ENCODE measurements at places on chromosomes 7 and 10.

GRCh38 chr10:8245131-8245813, 190.8 kb downstream of the GATA3 start:
- DNase-seq: no peak

GRCh38 chr7:100952641-100953040, 3.3 kb downstream of the MUC3A start:
- no peak for DNase-seq

DNA sequence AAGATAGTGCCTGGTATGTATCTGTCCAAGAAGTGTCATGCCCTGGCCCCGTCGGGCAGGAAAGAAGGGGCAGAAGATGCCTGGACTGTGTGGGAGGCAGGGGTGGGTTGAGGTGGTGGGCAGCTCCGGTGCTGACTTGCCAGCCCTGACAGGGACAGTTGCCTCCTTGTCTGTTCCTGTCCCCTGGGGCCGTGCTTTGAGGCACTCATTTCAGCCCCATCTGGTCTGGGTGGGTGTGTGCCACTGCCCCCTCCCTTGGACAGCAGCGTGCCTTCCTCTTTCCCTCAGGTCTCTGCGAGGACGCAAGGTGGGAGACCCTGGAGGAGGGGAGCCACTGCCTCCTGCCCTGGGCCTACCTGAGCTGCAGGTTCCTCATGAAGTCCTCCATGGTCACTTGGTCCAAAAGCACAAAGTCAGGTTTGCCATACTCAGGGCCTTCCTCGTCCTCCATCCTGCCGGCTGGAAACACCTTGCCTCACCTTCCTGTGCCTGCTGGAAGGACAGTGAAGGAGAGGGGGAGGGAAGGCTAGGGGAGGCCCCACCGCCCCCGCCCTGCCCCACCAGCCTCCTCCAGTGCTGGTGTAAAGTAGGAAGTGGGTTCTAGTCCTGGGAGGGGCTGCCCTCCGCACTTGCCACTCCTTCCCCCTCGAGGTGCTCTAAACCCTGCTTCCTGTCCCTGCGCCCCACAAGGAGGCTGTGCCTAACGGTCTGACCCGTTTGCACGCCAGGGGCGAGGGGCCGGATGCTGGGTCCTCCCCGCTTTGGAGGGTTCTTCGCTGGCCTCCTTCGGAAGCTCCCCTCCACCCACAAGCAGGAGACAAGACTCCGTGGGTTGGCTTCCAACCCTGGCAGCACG, at the start of gene MYO1G:
TSS of gene MYO1G (minus strand) at position 505 of the 856 bp plus-strand sequence. CDS start at position 451, 54 bp downstream.
- DNase-seq: peak; percentile 46

GRCh38 chr7:5428478-5429252, 5.0 kb upstream of the TNRC18 start:
- peak; percentile 87 for DNase-seq

GRCh38 chr7:123823898-123824753, 20.8 kb upstream of the HYAL4 start:
- no peak for DNase-seq

DNA sequence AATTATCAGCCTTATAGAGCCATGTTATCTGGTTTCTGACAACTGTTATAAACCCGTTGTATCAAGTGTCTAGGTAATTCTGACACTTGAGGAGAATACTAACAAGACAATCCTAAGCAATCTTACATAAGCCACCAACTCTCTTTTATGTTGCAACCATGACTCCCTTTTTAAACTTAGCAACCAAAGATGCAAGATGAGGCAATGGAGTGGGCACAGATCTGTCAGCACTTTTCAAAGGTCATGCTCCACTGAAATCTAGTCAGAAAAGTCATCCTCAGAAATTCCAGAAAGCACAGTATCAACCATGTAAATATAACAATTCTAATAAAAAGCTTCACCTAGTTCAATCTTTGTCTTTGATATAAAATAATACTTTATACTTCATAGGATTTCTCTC, 77.0 kb upstream of the SEMA3A start:
- DNase-seq: no peak

DNA sequence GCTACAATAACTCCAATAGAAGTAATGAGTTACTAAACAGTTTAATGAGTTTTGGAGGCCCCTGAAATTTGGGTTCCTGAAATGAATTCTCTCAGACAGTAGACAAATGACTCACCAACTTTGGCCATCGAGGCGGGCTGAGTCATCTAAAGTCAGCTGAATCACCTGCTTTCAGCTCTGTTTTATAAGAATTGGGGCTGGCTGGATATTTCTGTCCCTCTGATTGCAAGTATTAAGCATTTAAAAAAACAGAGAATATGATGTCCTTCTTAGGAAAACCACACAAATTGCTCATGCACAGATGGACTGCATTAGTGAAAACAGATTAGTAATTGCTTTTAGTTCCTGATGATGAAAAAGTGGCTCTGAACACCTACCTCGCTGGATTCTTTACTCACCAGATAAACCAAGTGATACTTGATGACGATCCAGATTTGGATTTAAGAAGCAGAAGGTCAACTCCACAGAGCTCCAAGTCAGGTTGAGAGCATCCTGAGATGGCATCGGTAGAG, 59.1 kb downstream of the ZNF365 start:
- DNase-seq: no peak

DNA sequence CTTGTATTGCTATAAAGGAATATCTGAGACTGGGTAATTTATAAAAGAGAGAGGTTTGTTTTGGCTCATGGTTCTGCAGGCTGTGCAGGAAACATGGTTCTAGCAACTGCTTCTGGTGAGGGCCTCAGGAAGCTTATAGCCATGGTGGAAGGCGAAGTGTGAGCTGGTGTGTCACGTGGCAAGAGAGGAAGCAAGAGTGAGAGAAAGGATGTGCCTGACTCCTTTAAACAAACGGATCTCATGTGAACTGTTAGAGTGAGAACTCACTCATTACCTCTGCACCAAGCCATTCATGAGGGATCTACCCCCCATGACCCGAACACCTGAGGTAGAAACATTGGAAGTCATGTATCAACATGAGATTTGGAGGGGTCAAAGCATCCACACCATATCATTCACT, 7.7 kb upstream of the ITPRIP start:
- DNase-seq: no peak

GRCh38 chr10:59585046-59585700, 124.5 kb downstream of the SLC16A9 start:
- no peak for DNase-seq

- no peak for DNase-seq
Observed at GRCh38 chr10:127863231-127863825, 29.4 kb downstream of the CLRN3 start.

- DNase-seq: no peak
Observed at GRCh38 chr10:68987611-68988010, 992 bp upstream of the KIFBP start.

DNA sequence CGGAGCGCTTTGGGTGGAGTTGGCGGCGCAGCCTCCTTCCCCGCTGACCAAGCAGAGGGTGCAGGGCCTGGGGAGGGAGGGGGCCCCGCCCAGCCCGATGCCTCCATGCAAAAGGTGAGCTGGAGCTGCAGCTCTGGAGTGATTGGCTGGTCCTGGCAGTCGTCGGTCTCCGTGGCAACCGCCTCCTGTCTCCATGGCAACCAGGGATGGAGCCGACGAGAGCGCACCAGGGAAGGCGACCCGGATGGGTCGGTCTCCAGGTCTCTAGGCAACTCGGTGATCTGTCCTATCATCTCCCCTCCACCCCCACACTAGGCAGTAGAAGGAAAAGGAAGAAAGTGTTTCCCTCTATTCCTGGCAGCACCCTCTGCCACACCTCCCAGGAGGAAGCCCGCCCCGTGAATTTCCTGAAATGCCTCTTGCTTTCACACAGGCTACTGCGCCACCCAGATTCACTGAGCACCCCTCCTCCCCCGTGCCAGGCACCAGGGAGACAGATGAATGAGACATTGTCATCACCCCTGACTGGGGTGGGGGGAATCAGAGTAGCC, 647 bp upstream of the NACAD start:
- DNase-seq: peak; percentile 98

- peak; percentile 53 for DNase-seq
Observed at GRCh38 chr7:116316838-116317628, 106.7 kb downstream of the TES start.

GRCh38 chr7:95047291-95047690, 139.9 kb downstream of the PPP1R9A start:
- no peak for DNase-seq

DNA sequence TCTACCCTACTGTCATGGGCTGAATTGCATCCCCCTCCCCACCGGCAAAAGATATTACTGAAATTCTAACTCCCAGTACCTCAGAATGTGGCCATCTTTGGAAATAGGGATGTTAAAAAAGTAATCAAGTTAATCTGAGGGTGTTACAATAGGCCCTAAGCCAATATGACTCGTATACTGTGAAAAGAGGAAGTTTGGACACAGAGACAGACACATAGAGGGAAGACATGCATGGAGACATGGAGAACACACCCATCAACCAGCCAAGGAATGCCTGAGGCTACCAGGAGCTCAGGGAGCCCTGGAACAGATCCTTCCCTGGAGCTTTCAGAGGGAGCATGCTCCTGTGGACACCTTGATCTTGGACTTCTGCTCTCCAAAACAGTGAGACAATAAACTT, 138.2 kb upstream of the ADO start:
- no peak for DNase-seq

GRCh38 chr10:1475098-1475591, 262.2 kb downstream of the ADARB2 start:
- peak; percentile 64 for DNase-seq

DNA sequence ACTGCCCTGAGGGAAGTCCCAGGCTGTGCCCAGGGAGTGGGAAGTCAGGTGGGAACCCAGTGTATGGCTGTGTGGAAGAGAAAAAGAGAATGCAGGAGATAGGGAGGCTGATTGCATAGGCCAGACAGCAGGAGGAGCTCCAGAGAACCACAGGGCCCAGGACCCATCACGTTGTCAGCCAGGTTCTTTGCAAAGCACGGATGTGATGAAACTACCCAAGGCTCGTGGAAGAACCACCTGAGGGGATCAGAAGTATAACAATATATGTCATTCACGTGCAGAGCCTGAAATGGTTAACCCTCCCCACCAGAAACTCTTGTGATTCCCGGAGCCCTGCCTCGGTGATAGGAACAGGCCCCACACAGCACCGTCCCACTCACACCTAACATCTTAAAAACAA, 83.6 kb downstream of the LARP4B start:
- DNase-seq: peak; percentile 64

- DNase-seq: no peak
Observed at GRCh38 chr10:35412003-35412723, 75.9 kb downstream of the CCNY start.

DNA sequence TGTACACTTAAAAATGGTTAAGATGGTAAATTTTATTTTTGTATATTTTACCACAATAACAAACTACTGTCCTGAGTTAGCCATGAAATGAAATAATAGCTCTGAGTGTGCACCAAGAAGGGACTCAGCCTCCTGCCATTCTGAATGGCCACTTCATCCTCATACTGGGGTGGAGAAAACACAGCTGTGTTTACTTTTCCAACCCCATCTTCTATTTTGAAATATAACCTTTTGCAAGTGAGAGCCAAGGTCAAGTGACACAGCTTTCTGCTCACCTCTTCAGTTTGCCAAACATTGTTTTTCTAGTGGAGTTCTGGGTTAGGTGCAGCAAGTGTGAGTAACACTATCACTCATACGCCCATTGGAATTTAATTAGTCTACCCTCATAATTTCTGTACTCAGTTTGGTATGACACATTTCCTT, 107.4 kb upstream of the GLCCI1 start:
- no peak for DNase-seq

DNA sequence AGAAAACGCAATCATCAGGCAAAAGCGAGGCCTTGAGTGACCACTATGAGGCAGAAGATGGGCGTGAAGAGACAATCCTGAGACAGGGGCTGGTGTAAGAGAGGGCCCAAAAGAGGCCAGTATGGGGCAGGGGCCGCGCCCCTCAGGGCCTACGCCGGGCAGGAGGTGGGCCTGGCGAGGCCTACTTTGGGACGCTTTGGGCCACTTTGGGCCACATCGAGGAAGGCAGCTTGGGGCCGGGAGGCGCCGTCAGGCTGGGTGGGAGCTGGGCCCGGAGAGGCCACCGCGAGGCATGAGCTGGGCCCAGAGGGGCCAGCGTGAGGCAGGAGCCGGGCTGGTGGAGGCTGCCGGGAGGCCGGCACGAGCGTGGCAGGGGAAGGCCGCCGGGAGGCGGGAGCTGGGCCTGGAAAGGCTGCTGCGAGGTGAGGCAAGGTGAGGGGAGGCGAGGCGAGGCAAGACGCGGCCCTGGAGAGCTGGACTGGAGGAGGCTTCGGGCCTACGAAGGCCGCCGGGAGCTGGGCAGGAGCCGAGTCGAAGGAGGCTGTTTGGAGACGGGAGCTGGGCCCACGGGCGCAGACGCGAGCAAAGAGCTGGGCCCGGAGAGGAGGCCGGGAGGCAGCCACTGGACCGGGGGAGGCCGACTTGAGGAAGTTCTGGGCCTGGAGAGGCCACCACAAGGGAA, 171.3 kb downstream of the TPST1 start:
- DNase-seq: peak; percentile 46

- DNase-seq: no peak
Observed at GRCh38 chr7:155885167-155886155, 73.2 kb upstream of the SHH start.

DNA sequence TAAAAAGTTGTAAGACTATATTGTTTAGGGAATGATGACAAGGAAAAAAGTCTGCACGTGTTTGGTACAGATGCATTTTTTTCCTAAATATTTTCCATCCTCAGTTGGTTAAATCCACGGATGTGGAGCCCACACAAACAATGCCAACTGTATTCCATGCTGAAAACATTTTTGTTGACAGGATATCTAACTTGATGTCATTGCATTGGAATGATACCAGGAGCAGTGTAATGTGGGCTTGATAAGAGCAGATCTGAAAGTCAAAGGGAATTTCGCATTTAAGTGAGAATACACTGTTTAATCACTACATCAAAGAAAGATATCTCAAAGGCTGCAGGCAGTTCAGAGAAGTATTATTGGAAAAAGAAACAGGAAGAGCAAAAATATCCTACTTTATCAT, 49.5 kb upstream of the TMEM140 start:
- DNase-seq: no peak

DNA sequence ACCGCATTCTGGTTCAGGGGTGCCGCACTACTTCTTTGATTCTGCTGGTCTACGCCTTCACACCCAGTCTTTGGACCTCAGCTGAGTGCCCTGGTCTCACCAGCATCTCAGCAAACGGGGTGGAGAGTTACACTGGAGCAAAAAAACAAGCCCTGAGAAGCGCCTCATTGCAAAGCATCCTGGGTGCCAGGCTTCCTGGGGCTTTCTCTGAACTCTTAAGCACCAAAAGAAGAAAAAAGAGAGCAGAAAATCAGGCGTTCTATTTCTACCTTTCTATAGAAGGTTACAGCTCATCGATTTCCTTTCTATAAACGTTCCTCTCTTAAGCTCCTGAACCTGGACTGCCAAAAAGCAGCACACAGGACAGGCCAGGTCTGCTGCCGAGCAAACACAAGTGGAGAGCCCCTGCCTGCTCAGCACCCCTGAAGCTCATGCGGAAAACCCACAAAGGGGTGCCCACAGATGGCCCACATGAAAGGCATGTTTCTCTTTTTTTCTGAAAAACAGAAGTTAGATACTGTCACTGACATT, 217.9 kb downstream of the SFMBT2 start:
- DNase-seq: no peak

- DNase-seq: no peak
Observed at GRCh38 chr7:47191876-47192291, 390.0 kb downstream of the TNS3 start.
